ENCODE measurements at places on chromosomes 4 and X. TPM values are rescaled to one million over a fixed set of nuclear protein-coding genes. Genes with fewer than 3 reads are reported as not detected.

NAT8L gene
- 16.6 TPM for total RNA-seq

IQCM gene
- total RNA-seq, result not detected

PJA1 gene
- total RNA-seq, result 11.8 TPM

- no peak for DNase-seq
Measured at GRCh38 chr4:123631786-123632692, 235.4 kb downstream of the SPRY1 start.

ETDA gene
- not detected for total RNA-seq

GRCh38 chr4:128427832-128428366 lies 140.3 kb upstream of the PGRMC2 start:
- peak; percentile 10 for DNase-seq

DNA sequence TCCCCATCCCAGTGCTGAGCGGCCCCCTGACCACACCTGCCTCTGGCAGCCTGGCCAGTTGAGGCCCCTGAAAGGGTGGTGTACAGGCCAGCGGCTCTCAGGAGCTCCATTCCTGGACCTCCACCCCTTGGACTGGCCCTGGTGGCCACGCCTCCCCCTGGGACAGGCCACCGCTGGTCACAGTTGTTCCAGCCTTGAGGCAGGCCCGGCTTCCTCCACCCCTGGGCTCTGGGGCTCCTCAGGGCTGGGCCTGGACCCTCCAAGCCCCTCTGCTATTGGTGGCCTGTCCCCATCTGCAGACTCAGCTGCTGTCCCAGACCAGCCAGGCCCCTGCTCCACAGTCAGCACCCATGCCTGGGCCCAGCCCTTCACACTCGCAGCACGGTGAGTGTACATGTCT lies 93.2 kb upstream of the NKX1-1 start:
- DNase-seq, result no peak
